ENCODE measurements at places on chromosomes 4 and X.

- DNase-seq: no peak
Measured at GRCh38 chrX:29541038-29541437, 674.3 kb upstream of the MAGEB2 start.

- no peak for DNase-seq
Measured at GRCh38 chr4:45663003-45663402, 460.9 kb downstream of the GABRG1 start.

GRCh38 chr4:182207830-182208396, 35.3 kb upstream of the TENM3 start:
- no peak for DNase-seq

GRCh38 chr4:2290974-2291704, 29.2 kb upstream of the MXD4 start:
- peak; percentile 78 for DNase-seq

DNA sequence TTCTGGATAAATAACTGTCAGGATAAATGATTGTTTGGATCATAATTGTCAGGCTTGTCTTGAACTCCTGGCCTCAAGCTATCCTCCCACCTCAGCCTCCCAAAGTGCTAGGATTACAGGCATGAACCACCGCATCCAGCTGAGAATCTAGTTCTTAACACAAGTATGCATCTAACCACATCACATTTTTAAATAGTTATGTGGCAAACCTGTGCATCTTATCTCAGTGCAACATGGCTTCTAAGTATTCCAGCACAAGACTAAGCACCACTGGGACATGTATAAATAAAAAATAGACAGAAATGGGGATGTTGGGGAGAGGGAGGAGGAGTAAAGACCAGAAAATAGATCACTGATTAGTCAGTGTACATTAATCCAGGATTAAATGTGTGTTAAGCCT, 74.7 kb upstream of the TBL1X start:
- DNase-seq: no peak

- DNase-seq: no peak
Measured at GRCh38 chrX:56787734-56788152, 58.7 kb downstream of the NBDY start.

DNA sequence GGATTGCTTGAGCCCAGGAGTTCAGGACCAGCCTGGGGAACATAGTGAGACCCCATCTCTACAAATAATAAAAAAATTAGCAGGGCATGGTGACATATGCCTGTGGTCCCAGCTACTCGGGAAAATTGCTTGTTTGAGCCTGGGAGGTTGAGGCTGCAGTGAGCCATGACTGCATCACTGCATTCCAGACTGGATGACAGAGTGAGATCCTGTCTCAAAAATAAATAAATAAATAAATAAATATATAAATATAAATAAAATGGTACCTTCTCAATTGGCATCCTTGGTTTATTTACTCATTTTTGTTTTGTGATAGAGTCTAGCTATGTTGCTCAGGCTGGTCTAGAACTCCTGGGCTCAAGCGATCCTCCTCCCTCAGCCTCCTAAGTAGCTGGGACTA, 144.2 kb downstream of the CHRNA9 start:
- no peak for DNase-seq

DNA sequence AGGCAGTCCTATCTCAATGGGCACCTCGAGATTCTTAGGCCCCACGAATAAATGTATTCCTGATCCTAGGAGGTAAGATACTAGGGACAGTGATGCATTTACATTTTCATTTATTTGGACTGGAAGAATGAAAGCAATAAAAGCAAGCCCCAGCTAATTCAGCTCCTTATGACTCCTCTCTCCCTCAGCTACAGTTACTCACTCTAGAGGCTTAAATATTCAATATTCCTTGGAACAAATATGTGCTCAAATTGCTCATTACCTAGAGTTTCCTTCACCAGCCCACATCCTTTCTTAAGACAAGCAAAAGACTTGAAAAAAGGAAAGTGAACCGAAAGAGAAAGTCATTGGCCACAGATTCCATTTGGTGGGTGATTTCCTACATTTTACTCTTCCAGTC, 13.9 kb downstream of the PAGE2 start:
- DNase-seq: no peak

DNA sequence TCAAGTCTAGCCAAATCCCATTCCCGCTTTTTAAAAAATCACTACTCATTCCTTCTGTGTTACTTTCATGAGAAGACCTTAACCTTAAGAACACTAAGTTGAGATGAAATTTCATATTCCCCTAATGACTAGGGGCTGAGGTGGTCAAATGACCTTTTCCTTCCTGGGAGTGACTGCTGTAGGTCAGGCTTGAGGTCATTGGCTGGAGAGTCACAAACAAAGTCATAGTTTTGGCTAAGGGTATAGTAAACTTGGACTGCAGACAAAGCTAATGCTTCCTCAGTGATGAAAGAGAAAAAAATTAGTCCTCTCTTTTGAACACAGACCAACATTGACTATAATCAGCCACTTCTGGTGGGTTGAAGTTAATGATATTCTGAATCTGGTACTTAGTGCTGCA, 16.0 kb upstream of the FGF2 start:
- no peak for DNase-seq

- no peak for DNase-seq
Measured at GRCh38 chrX:55488006-55488592, 1.5 kb downstream of the USP51 start.

- DNase-seq: no peak
Measured at GRCh38 chr4:28427306-28428085, 1566.9 kb downstream of the STIM2 start.

GRCh38 chrX:22963196-22963595, 36.6 kb upstream of the DDX53 start:
- no peak for DNase-seq

DNA sequence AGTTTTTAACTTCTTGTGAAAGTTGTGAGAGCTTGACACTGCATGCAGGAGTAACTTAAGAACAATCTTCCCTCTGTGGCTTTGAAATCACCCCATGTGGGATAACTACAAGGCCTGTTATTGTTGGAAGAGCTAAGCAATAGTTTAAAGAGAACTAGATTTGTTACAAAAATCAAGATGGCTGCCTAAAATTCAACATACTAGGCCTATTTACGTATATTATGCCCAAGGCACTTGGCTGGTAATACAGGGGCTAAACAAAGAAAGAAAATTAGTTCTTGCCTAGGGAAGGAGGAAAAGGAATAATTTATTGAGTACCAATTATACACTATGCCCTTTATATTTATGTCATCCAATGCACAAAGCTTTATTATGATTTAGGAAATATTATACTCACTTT, 36.1 kb downstream of the DMD start:
- no peak for DNase-seq

DNA sequence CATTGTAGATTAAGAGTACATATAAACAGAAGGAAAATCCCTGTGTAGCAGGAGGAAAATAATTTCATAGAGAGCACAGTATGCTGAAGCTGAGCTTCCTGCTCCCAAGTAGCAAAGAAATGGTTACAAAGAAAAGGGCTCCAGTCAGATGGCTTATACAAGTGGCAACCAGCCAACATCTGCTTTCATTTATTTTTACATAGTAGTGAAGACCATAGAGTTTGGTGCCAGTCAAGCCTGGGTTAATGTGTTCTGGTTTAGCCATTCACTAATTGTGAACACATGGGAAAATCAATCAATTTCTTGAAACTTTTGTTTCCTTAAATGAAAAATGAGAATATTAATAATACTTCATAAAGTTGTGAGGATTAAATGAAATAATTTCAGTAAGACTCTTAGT, 111.3 kb upstream of the ELOVL6 start:
- DNase-seq: no peak

GRCh38 chrX:19791562-19791961, 95.8 kb downstream of the SH3KBP1 start:
- no peak for DNase-seq

DNA sequence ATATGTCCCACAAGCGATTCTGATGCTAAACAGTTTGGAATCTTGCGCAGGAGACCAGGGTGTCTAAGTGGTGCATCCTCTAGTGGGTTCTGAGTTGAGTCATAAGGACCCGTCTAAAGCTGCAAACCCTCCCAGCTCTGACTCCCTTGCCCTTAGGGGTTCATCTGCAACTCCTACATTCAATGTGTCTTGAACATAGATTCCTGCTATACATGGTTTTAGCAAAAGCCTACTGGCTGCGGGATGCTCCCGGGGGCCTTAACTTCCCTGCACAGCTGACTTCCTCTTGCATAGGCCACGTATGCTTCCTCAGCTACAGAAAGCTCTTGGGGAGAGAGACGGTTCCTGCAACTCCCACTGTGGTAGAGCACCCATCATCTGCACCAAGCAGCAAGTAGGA, 236.7 kb downstream of the EVC2 start:
- no peak for DNase-seq

GRCh38 chr4:152385551-152385950, 150.3 kb downstream of the FBXW7 start:
- peak; percentile 11 for DNase-seq

DNA sequence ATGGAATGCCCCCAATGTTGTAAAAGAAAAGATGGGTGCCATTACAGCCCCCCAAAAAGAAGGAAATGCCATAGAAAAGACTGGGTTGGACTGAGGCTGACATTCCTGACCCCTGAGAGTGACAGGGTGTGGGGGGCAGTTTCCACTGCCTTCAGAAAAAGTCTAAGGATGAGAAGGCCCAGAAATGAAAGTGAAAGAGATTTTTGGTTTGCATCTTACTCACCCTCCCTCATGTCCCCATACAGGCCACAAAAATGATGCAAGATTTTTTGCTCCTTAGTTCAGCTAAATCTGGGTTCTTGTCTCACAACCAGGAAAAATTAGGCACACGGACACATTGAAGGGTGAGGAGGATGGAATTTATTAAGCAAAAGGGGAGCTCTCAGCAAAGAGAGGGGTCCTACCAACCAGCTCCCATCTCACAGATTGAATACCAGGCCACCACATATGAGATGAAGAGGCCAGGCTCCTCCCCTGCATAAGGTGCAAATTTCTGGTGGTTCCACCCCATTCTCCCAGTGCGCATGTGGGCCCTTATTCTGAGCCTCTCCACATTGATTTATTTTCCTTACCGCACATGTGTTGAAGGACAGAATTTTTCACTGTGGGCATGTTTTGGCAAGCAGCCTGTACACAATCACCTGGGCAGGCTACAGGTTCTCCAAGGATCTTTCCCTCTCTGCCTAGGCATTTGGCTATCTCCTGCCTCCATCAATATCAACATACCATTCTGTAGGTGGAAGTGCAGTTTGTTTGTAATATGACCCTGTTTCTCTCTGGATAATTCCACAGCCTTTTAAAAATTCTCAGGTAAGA, 18.8 kb downstream of the PPP4R3C start:
- DNase-seq: no peak

GRCh38 chr4:145760961-145761929, 81.3 kb downstream of the C4orf51 start:
- no peak for DNase-seq

DNA sequence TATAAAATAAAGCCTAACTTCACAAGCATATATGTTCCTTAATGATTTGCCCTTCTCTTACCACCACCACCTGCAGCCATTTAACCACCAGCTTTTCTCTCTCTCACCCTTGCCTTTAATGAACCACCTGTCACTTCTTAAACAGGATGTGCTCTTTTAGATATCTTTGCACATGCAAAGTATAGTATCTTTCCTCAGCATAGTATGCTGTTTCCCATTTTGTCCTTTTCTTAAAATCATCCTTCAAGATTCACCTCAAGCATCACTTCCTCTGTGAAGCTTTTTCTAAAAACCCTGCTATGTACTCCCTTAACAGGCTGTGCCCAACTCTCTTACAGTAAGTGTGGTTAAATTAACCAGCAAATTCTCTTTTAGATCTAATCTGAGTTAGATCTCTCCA, 8.2 kb upstream of the CNOT6L start:
- DNase-seq: peak; percentile 91

- no peak for DNase-seq
Measured at GRCh38 chrX:140949233-140949632, 53.2 kb upstream of the SPANXB1 start.

DNA sequence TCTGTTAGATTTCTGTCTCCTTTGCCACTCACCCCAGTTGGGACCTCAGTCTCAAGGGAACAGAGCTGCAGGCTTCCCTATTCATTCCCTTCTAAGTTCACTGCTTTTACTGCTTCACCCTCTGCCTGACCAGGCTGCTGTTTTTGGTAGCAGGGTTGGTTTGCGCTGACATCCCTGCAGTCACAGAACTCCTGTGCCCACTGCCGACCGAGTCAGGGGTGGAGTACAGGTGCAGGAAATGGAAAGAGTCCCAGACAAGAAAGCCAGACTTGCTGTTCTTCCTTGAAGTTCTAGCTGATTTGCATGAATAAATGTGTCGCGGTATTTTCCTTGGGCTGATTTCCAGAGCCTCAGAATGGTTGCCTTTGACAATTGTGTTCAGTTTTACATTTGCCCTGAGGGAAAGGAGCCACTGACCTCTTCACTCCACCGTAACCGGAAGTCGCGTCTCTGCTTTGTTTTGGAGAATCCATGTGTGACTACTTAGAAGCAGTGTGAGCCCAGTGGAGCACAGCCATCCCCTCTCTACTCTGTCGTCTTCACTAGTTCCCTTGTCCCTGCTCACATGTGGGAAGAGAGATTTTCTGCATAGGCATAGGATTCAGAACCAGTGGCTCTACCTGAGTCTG, 84.8 kb downstream of the TNIP2 start:
- DNase-seq: no peak

- DNase-seq: no peak
Measured at GRCh38 chr4:8310306-8310705, 40.8 kb downstream of the HTRA3 start.

- no peak for DNase-seq
Measured at GRCh38 chr4:60745800-60746571, 454.1 kb upstream of the ADGRL3 start.

- no peak for DNase-seq
Measured at GRCh38 chrX:65971151-65971550, 68.7 kb downstream of the VSIG4 start.

- no peak for DNase-seq
Measured at GRCh38 chr4:164770010-164770724, 16.2 kb downstream of the SMIM31 start.

GRCh38 chr4:33625748-33626147, 2618.6 kb downstream of the ARAP2 start:
- no peak for DNase-seq

GRCh38 chr4:181662383-181662782, 580.8 kb upstream of the TENM3 start:
- no peak for DNase-seq

- DNase-seq: peak; percentile 68
Measured at GRCh38 chr4:112075129-112075753, 70.0 kb upstream of the FAM241A start.

- no peak for DNase-seq
Measured at GRCh38 chr4:150501009-150501727, 80.8 kb upstream of the MAB21L2 start.

DNA sequence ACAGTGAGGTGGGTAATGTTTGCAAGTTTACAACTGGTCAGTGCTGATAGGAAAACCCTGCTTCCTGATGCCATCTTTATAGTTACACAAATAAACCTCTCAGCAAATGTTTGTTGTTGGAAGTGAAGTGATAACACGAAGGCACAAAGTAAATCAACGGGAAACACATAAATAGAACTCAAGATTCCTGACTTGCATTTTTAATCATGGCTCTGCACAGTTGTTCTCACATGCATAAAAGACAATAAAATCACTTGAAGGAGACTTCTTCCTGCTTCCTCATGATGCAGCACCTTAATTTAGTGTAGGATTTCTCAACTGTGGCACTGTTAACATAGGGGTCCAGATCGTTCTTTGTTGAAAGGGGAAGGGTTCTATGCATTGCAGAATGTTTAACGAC, 907.7 kb downstream of the RAB28 start:
- DNase-seq: no peak

GRCh38 chr4:45442466-45442865, 681.4 kb downstream of the GABRG1 start:
- DNase-seq: no peak

GRCh38 chr4:147948336-147948735, 216.4 kb downstream of the ARHGAP10 start:
- no peak for DNase-seq

- no peak for DNase-seq
Measured at GRCh38 chr4:141098163-141098562, 35.1 kb downstream of the RNF150 start.

All from OCI-LY7 (cell line).